ENCODE measurements at places on chromosomes 4 and X. TPM values are rescaled to one million over a fixed set of nuclear protein-coding genes. Genes with fewer than 3 reads are reported as not detected.

DNA sequence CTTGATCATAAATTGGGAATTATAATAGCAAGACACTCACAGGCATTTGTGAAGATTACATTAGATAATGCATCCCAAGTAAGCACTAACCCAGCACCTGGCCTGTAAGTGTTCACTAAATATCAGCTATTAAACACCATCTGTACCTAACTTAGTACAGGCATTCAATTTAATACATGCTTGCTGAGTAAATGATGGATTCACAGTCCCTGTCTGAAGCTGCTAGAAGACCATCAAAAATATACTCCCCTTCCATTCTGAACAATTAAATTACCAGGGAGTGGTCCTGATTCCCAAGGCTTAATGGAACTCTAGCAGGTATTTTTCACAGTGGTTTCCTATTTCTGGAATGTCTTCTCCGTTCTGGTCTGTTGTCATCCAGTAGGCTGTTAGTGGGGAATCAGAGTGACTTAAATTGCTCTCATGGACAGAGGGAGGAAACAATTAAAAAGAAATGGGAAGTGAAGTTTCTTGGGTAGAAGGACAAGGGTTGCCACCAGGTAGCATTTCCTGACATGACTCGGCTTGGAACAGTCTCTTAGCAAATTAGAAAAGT is 233.9 kb downstream of the PTTG2 start:
- DNase-seq = no peak

GRCh38 chrX:28223991-28224390 is 242.7 kb upstream of the DCAF8L1 start:
- no peak for DNase-seq

GRCh38 chrX:78283511-78283910 is 43.9 kb downstream of the CYSLTR1 start:
- no peak for DNase-seq

GRCh38 chr4:16704489-16704888 is 194.0 kb downstream of the LDB2 start:
- no peak for DNase-seq

GRCh38 chr4:123235431-123235830 is 161.2 kb upstream of the SPRY1 start:
- DNase-seq = peak; percentile 61

DNA sequence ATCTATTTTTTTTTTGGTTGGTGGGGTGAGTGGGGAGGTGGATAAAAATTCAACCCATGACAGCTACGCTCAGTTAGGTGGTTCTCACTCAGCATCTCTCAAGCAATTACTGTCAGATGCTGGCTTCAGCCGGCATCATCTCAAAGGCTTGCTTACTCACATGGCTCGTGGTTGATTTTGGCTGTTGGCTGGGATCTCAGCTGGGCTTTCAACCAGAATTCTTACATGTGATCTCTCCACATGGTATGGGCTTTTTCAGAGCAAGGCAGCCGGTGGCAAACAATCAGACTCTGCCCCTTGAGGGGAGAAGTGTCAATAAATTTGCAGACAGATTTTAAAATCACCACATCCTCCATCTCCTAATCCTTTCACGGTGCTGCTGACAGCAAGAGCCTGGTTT is 47.2 kb downstream of the SLC34A2 start:
- peak; percentile 70 for DNase-seq

GRCh38 chr4:119550857-119551532 is 77.6 kb downstream of the PDE5A start:
- peak; percentile 47 for DNase-seq

DNA sequence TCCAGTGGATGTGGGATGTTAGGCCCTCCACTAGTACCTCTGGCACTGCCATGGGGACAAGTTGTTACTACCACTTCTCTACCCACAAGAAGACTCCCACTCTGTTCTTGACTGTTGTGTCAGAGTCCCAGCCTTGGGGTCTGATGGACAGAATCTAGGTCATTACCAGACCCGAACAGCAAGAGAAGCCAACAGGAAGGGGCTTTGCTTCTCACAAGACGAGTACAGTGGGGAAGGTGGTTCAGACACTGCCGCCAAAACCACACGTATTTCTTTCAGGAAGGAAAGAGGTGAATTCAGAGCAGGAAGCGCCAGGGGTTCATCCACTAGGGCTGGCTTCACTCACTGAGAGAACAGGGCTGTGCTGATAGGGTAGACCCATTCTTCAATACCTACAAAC is 161.3 kb upstream of the KIT start:
- no peak for DNase-seq

GRCh38 chr4:26238778-26239679 is 81.8 kb upstream of the RBPJ start:
- peak; percentile 68 for DNase-seq

- no peak for DNase-seq
Observed at GRCh38 chrX:40329616-40330015, 231.9 kb upstream of the BCOR start.

- DNase-seq = no peak
Observed at GRCh38 chr4:134126955-134127354, 74.6 kb downstream of the PABPC4L start.

- no peak for DNase-seq
Observed at GRCh38 chr4:184385705-184386141, 88.6 kb downstream of the IRF2 start.

The ACE2 gene
- total RNA-seq = not detected

The TEX13D gene
- total RNA-seq = not detected

The CLIC2 gene
- total RNA-seq = 0.09 TPM

The MAP3K15 gene
- not detected for total RNA-seq

The KLF3 gene
- total RNA-seq = 11.0 TPM

The HPGDS gene
- total RNA-seq = not detected

Measured in HFFc6 (cell line).